ENCODE measurements at places on chromosomes 5 and 9.
A peak's percentile ranks its signal among the peaks of the same experiment; 100 is the strongest.

GRCh38 chr5:102294886-102295395 lies 1.1 kb downstream of the SLCO4C1 start:
- no peak for DNase-seq

GRCh38 chr9:91202736-91203283 lies 158.9 kb downstream of the AUH start:
- DNase-seq: no peak

GRCh38 chr9:71941998-71942567 lies 30.6 kb downstream of the C9orf85 start:
- no peak for DNase-seq

- peak; percentile 62 for DNase-seq
These were observed 21.5 kb downstream of the C9orf57 start for GRCh38 chr9:72038890-72039410.

GRCh38 chr9:109319626-109320241 lies 1.1 kb downstream of the EPB41L4B start:
- DNase-seq: no peak

DNA sequence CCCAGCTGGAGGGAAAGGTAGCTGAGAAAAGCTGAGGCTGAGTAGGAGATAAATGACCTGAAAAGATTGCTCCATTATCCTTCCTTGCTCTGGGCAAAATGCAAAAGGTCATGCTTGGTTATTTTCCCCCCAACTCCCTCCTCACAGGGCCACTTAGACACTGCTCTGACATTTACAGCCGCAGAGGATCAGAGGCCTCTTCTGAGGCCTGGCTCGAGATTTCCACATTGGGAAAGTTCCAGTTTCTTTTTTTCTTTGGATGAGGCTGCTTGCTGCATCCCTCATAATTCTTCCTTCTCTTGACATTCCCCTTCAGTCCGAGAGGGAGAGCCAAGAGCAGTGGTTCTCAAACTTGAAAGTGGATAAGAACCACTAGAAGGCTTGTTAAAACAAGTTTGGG lies 60.1 kb upstream of the HSPA9 start:
- DNase-seq: no peak

DNA sequence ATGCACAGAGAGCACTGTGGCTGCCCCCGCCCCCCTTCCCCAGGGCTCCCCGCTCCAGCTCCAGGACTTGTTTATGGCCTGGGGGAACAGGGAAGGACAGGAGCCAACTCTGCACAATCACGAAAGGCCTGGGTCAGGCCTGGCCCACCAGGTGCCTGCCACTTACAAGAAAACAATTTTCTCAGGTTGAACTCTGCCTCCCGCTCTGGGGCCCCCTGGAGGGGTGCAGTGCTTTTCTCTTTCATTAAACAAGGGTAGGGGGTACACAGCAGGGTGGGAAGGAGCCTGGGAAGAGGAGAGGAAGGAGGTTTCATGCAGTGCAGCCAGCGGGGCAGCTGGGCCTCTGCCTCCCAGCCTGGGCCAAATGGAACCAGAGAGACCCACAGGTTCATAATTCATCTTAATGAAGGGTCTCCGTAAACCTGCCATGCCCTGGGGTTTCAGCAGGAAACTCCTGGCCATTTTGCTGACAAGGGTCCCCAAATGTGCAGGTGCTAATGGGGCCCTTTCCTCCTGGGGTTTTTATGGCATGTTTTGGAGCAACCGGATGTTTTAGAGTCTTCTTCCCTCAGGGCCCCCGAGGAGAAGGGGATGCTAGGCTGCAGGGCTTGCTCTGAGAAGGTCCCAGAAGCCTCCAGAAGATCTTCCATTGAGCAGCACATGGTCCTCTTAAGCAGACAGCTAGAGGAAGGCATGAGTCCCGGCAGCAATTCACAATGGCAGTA lies 219.8 kb downstream of the SLIT3 start:
- no peak for DNase-seq

GRCh38 chr9:126372716-126373115 lies 46.1 kb downstream of the MVB12B start:
- peak; percentile 49 for DNase-seq

- no peak for DNase-seq
These were observed 25.2 kb downstream of the GIN1 start for GRCh38 chr5:103094737-103095136.

DNA sequence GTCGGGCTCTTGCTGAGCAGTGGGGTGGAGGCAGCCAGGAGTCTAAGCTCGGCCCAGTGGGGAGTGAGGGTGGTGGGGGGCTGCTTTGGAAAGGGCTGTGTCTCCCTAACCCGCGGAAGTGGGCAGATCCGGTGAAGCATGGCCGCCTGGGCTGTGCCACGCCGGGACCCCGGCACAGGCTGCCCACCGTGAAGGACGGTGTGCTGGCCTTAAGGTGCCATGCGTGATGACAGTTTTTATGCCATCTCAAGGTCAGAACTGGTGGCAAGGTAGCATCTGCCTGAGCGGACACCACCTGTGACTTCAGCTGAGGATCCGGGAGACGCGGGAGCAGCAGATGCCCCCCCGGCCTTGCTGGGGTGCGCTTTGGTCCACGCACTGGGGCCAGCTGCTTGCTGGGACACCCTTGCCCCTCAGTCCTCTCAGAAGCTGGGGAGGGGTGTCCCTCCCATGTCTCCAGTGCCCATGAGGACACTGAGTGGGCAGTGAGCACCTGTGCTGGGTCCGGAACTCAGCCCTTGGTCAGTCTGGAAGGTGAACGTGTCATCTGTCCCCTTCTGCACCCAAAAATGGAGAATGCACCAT lies 53.9 kb downstream of the AHRR start:
- peak; percentile 0 for DNase-seq

DNA sequence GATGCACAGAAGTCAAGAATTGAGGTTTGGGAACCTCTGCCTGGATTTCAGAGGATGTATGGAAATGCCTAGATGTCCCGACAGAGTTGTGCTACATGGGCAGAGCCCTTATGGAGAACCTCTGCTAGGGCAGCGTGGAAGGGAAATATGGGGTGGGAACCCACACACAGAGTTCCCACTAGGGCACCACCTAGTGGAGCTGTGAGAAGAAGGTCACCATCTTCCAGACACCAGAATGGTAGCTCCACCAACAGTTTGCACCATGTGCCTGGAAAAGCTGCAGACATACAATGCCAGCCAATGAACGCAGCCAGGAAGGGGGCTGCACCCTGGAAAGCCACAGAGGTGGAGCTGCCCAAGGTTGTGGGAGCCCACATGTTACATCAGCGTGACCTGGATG lies 104.5 kb downstream of the STK32A start:
- no peak for DNase-seq

- no peak for DNase-seq
These were observed 43.0 kb downstream of the MARCHF3 start for GRCh38 chr5:126987271-126987899.

GRCh38 chr9:95110921-95111525 lies 206.5 kb downstream of the FANCC start:
- no peak for DNase-seq

GRCh38 chr9:89999534-90000370 lies 394.9 kb downstream of the GADD45G start:
- no peak for DNase-seq

DNA sequence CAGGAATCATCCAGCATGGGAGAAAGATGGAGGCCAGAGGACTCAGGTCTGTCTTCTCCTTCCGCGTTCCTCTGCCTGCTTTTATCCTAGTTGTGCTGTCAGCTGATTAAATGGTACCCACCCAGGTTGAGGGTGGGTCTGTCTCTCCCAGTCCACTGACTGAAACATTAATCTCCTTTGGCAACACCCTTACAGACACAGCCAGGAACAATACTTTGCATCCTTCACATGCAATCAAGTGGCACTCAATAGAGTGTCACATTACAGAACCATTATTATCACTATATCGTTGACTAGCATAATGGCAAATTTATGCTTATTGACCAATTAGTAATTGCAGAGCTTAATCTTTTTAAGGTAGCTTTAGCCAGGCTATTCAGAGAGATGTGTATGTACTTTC lies 64.8 kb downstream of the UNC13B start:
- no peak for DNase-seq

- no peak for DNase-seq
These were observed 2.8 kb downstream of the NACC2 start for GRCh38 chr9:136092353-136092650.

- DNase-seq: no peak
These were observed 179.2 kb downstream of the FBN2 start for GRCh38 chr5:128358826-128359225.

- no peak for DNase-seq
These were observed 36.4 kb downstream of the GARNL3 start for GRCh38 chr9:127300886-127301447.
